Activated T-helper 1 cell treated with anti-CD3 and anti-CD28 coated beads, Interleukin-2, amount 50 U/mL, for 16 hours (primary cell): ENCODE measurements at places on chromosomes 12 and 14.
A peak's percentile ranks its signal among the peaks of the same experiment; 100 is the strongest.

DNA sequence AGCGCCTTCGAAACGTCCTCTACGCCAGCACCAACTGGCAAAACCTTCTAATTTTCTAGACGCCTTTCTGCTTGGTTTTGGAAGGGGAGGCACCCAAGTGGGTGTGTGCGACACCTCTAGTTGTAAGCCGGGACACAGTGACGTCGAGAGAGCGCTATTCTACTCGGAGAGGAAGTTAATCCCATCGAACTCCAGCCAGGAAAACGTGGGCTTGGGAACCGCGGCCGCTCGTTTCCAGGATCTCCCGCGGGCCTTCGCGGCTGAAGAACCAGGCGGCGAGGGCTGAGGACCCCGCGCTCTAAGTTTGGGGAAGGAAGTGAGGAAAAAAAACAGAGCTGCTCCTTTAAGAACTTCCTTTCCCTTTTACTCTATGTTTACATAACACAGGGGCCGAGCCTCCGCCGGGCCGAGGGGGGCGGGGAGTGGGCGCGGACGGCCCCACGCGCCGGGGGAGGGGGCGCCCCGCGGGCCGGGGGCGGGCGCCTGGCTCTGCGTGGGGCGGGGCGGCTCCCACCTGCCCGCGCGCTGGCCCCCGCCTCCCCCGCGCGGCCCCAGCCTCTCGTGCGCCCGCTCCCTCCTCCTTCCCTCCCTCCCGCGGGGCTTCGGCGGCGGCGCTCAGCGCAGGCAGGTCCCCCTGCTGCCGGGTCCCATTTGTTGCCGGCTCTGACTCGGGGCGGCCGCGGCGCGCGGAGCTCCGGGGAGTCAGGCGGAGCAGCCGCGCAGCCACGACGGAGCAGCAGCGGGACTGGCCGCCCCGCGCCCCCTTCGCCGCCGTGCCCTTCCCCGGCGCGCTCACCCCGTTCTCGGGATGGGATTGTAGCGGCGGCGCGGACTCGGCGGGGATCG is at the start of gene PELI2:
PELI2 (plus strand) TSS at position 647 of the 846 bp plus-strand sequence. CDS start 250 bp downstream, outside the sequence.
- peak; percentile 65 for DNase-seq

DNA sequence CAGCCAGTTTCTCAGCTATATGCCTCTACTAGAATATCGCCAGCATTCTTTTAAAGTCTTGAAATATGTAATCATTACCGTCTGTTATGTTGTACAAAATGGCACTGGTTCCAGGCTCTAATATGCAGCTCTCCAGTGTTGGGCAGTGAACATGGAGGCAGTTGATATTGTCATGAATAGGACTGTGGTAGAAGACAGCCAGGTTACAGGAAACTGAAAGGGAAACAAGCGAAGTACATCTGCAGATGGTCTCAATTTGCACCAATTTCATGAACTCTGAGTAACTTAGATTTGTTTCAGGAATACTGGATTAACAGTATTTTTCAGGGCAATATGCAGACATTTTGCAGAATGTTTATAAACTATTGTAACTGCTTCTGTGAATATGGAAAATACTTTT is 13.4 kb upstream of the KLHL42 start:
- DNase-seq = no peak

DNA sequence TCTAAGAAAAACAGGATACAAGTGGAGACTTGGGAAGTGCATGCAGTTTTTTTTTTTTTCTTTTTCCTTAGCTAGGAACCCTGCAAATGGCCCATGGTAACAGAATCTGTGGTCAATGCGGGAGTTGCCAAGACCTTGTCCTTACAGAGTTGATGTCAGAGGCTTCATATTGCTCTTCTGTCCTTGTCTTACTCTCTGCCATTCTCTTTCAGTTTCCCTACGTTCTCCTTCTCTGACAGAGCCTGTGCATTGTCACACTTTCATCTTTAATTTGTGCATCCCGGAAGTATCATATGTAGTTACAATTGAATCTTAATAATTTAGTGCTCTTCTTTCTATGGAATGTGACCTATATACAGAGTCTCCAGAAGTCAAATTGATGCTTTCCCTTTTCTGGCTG is 986.9 kb downstream of the TMEM121 start:
- no peak for DNase-seq

GRCh38 chr14:33377596-33378390 is 439.1 kb downstream of the NPAS3 start:
- DNase-seq = no peak

- no peak for DNase-seq
Measured at GRCh38 chr14:80544366-80544765, 333.1 kb upstream of the DIO2 start.

DNA sequence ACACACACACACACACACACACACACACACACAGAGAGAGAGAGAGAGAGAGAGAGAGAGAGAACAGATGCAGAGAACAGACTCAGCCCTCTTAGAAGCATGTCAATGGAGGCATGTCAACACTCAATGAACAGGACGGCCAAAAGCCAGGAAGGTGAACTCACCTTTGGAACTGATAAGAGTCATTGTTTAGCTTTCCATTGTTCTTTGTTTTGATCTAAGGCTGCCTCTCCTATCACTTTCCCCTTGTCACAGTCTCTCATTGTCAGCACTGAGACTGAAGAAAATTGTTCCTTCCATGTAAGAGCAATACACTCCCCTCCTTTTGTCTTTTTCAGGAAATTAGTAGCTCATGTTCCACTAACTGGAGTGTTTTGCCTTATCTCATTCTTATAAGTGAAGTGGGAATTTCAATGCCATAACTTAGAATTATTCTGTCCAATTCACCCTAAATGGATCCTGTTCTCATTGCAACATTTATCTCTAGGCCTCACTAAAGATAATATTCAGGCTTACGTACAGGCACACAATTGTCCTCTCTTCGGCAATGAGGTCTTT is 218.0 kb downstream of the DUSP6 start:
- DNase-seq = no peak
